ENCODE measurements at places on chromosomes 1 and 21. TPM values are rescaled to one million over a fixed set of nuclear protein-coding genes. Genes with fewer than 3 reads are reported as not detected.

DNA sequence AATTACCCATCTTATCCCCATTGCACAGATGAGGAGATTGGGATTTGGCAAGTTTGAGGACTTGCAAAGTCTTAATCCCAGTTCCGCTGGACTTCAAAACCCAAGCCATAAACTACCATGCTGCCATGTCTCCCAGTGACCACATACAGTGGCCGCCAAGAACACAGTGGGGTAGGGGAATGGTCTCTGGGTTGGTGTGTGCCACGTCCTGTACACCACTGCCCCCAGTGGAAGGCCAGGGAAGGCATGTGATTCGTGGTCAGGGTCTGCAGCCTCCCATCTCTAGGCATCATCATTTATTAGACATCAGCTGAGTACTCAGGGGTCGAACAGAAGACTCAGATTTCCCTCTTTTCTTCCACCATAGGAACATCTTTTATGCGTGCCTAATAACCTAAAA is 76.0 kb downstream of the MAN1C1 start:
- no peak for DNase-seq

- peak; percentile 70 for DNase-seq
Measured at GRCh38 chr1:108643492-108644335, 17.2 kb downstream of the HENMT1 start.

DNA sequence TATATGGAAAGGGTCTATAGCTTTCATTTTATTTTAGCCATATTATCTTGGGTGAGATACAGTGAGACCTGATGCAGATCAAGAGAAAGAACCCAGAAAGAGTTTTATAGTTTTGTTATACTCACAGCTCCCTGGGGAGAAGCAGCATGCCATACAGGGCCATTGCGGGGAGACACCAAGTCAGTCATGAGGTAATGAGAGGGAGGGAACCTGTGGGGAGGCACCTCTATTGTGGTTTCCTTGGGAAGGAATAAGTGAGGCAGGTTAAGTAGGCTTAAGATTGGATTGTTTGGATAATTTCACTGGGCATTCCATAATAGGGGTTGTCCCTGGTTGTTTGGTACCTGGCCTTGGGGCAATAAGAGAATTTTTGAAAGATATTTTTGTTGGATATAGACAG is 19.7 kb downstream of the AXDND1 start:
- DNase-seq = no peak

GRCh38 chr1:166974647-166975345 is 544 bp downstream of the ILDR2 start:
- peak; percentile 35 for DNase-seq

DNA sequence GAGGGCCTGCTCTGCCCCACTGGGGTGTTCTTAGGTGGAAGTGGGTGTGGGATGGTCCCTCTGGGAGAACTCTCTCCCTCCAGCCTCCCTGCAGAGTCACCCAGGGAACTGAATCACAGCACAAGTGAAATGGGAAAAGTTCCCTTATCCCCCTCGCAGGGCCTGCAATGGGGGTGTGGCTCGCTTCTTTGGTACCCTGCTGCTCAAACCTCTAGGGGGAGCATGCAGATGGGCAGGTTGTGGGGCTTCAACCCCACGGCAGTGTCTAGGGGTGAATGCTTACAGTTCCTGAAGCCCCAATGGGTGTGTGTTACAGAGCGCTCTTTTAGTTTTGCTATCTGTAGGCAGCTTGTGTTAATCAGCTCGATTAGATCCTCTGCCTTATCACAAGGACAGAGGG is 59.0 kb upstream of the TINAGL1 start:
- DNase-seq = no peak

DNA sequence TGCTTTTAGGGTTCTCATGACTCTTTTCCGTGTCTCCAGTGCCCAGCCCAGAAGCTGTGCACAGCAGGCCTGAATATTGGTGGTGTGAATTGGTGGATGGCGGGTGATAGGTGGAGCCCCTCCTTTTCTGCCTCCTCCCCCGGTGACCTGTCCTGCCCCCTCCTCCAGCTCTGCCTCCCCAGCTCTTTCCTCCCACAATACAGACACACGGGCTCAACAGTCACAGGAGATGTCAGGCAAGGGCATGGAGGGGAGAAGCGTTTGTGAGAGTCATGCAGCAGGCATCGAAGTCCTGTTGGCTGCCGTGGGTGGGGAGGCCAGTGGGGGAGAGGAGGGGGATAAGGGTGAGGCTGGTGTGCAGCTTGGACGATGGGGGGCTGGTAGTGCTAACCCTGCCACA is 17.3 kb upstream of the TTC4 start:
- no peak for DNase-seq

GRCh38 chr1:91900562-91900961 is 14.6 kb upstream of the TGFBR3 start:
- peak; percentile 85 for DNase-seq

GRCh38 chr1:97137862-97138514 is 416.4 kb downstream of the PTBP2 start:
- peak; percentile 73 for DNase-seq

- no peak for DNase-seq
Measured at GRCh38 chr1:172845371-172845770, 186.5 kb downstream of the FASLG start.

DNA sequence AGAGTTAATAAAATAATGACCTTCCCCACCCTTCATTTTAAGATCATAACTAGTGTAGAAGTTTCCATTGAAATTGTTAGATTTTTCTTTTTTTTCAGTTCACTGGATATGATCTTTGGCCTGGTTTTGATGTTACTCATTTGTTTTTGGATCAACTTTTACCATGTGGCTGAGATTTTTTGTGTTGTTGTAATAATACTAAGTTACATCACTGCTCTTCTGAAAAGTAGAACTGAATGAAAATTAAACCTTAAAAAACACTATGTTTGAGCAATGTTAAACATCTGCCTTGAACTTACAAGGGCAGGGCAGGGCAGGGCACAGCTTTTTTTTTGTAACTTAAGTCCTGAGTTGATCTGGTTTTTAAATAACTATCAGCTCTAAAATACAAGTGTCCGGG is 204.8 kb upstream of the ADAMTS5 start:
- no peak for DNase-seq

- DNase-seq = peak; percentile 85
Measured at GRCh38 chr1:6770751-6771440, 14.4 kb upstream of the CAMTA1 start.

DNA sequence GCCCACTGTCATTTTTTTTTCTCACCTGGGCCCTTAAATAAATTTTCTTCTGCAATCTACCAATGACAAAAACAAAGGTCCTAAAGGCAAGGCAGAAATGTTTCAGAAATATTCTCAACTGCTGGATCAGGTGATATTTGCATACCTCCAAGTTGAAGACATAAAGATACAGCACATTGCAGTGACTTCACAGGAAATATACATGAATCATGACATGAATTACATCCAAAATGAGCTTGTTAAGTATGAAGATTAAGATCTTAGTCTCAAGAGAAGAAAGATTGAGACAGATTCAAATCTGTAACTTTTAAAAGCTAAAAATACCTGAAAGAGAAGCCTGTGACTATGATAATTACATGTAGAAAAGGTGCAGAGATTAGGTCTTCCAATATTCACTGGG is 207.8 kb downstream of the SIPA1L2 start:
- DNase-seq = peak; percentile 18

DNA sequence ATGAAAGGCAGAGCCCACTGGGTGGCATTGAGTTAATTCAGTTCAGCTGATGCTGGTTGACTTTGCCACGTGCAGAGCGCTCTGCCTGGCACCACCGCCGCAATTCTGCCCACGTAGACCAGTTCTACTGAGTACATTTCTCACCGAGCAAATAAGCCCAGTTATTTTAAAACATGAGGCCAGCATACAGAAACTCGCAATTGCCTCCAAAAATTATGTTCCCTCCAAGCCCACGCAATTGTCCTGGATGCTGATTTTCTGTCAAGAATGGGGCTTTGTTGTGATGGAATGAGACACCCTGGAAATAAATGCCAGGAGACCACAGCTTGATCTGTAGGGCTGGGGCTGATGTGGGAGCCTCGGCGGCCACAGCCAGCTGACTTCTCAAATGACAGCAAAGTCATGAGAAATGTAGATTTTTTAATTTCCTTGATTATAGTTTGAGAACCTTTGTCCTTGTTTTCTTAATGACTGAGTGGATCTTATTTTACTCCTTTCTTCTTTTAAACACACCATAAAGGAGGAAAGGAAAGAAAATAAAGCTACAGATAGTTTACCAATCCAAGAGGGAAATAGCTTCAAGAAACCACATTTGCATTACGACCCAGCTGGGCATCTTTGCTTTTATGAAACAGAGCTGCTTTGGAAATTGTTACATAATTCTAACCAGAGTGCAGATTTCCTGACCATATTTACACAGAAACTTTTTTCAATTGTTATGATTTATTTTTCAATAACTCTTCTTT is 11.6 kb upstream of the PARP1 start:
- no peak for DNase-seq

GRCh38 chr1:26417111-26417759 is 6.6 kb downstream of the LIN28A start:
- peak; percentile 60 for DNase-seq

DNA sequence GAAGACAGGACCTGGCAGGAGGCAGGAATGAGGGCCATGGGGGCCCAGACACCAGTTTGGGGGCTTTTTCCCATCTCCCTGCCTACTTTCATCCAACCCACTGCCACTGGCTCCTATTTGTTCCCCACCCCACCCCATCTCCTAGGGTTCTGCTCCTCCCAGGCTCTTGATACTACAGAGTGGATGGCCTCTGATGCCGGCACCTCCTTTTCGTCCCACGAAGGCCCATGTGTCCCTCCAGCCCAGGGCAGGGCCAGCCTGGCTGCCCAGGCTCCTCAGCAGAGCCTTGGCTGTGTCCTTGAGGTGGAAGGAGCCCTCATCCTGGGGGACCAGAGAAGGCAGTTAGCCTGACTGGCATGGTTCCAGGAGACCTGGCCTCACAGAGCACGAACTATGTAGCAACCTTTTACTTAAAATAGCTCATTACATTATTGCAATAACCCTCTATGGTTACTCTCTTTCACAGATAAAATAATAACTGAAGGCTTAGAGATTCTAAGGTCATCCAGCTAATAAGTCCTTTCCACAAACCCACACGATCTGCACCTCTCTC is 3.5 kb downstream of the POMGNT1 start:
- DNase-seq = no peak

DNA sequence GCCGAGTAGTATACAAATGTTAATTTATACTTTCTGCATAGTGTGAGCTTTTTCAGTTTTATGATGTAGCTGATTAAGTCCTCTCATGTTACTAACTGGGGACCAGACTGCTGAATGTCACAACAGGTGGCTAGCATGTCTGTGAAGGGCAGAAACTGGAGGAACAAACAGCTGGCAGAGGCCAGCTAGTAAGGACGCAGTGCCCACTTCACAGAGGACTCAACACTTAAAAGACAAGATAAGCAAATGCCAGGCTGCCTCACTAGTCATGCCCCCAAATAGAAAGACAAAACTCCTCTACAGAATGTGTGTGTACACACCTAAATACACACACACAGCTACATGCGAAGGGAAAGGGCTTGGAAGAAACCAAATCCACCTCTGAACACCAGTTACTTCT is 73.8 kb upstream of the ZNF678 start:
- no peak for DNase-seq

GRCh38 chr21:41878831-41879189 is 334 bp downstream of the PRDM15 start:
- DNase-seq = peak; percentile 78

- peak; percentile 17 for DNase-seq
Measured at GRCh38 chr21:41011951-41012366, 156.0 kb upstream of the BACE2 start.

DNA sequence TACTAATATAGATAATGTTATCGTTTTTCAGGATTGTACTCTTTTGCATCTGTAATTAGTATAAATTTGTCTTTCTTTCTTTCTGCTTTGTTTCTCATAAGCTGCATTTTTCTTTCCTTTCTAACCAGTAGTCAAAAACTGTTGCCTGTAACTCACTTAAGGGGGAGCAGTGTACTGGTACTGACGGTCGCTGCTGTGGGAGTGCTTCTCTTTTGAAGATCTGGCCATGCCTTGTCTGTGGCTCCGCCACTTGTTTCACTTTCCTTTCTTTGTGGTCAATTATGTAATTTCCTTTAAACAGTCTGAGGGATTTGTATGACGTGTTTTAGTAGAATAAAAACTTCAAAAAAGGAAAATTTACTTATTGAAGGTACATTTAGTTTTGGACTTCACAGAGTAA is 37.0 kb downstream of the MIA3 start:
- DNase-seq = peak; percentile 22

DNA sequence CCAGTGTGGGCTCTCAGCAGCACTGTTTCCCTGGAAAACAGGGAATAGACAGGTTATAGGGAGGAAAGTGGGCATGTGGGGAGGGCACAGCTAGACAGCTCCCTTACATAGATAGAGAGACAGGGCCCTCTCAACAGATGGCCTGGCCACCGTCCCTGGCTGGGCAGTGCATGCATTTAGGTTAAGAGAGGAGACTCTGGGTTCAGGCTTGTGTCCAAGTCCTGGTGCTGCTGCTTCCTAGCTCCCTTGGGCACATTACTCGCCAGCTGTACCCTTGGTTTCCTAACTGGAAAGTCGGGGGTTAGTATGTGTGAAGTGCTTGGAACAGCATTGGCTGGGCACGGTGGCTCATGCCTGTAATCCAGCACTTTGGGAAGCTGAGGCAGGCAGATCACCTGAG is 9.1 kb downstream of the PLOD1 start:
- DNase-seq = no peak

GRCh38 chr1:68178821-68179490 is 53.4 kb downstream of the WLS start:
- DNase-seq = peak; percentile 55

GRCh38 chr1:82919837-82920236 is 1079.1 kb downstream of the TTLL7 start:
- DNase-seq = peak; percentile 6

DNA sequence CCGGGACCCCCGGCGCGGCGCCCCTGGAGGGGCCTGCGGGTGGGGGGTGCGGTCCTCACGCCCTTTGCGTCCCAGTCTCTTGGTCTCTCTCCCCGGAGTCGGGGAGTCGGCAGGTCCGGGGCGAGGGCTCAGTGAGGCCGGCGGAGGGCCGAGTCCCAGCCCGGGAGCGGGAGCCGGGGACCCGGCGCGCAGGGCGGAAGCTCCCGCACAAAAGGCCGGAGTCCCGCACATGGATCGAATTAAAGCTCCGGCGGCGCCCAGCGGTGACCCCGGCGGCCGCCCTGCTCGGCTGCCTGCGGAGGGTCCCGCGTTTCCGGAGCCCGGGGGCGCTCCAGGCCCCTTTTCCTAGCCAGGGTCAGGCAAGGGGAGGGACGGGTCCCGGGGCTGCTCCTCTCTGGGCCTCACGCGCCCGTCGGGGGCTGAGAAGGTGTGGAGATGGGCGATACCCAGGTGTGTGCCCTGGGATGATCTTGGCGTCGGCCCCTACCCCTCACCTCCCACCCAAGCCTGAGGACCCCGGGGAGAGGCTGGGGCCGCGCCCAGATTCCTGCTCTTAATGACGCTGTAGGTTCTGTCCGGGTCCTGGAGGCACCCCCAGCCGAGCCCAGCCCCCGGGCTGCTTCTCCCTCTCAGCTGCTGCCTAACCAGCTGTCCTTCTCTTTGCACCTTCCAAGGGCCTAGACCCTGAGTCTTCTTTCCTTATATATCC is 512 bp downstream of the FBLIM1 start:
- DNase-seq = peak; percentile 36

GRCh38 chr1:38221006-38221649 is 174.5 kb upstream of the POU3F1 start:
- peak; percentile 21 for DNase-seq

The PLA2G2A gene
- total RNA-seq = not detected

The LCE2C gene
- not detected for total RNA-seq

The COL11A1 gene
- total RNA-seq = 0.71 TPM

The SIM2 gene
- total RNA-seq = 1.8 TPM

The KRTAP21-2 gene
- total RNA-seq = not detected

The MEGF6 gene
- total RNA-seq = 6.5 TPM

The HAO2 gene
- not detected for total RNA-seq

The TOR1AIP1 gene
- 77.8 TPM for total RNA-seq

The MCOLN3 gene
- 2.1 TPM for total RNA-seq
